ENCODE measurements at places on chromosomes 5 and 9.

DNA sequence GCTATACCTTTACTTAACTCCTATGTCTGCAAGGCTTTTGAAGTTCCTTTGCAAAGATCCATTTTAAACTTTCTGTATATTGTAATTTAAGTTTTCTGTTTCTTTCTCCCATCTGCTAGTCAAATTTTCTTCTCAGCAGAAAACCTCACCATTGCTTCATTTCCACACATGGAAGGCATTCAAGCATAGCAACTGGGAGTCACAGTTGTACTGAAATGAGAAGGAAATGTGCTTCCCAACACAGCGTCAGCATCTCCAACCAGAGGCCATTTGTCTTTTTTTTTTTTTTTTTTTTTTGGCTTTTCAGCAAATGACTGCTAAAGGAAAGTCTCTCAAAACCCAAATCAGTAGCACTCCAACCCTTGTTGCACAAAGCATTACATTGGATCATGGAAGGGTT is 92.5 kb downstream of the RAB3C start:
- DNase-seq: no peak

GRCh38 chr5:159452480-159453167 is 122.3 kb upstream of the IL12B start:
- no peak for DNase-seq

GRCh38 chr9:129783516-129784361 is 19.2 kb upstream of the TOR1B start:
- peak; percentile 85 for DNase-seq

- no peak for DNase-seq
Observed at GRCh38 chr5:50853151-50853550, 186.7 kb downstream of the PARP8 start.

DNA sequence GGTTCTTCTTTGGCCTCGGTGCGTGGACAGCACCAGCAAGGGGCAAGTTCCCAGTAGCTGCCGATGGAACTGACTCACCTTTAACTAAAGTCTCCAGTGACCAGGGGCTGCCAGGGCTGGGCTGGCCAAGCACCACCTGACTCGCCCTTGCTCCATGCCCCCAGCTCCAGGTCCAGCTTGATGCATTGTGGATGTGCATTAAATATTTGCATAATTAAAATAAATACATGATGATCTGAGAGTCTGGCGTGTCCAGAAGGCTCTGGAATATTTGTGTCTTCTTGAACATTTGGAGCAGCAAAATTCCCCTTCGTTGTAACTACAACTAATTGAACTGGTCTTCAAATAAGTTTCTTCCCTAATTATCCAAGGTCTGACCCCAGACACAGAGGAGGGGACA is 9.5 kb upstream of the PRDM12 start:
- no peak for DNase-seq

GRCh38 chr5:112869948-112870347 is 8.9 kb downstream of the SRP19 start:
- DNase-seq: no peak

DNA sequence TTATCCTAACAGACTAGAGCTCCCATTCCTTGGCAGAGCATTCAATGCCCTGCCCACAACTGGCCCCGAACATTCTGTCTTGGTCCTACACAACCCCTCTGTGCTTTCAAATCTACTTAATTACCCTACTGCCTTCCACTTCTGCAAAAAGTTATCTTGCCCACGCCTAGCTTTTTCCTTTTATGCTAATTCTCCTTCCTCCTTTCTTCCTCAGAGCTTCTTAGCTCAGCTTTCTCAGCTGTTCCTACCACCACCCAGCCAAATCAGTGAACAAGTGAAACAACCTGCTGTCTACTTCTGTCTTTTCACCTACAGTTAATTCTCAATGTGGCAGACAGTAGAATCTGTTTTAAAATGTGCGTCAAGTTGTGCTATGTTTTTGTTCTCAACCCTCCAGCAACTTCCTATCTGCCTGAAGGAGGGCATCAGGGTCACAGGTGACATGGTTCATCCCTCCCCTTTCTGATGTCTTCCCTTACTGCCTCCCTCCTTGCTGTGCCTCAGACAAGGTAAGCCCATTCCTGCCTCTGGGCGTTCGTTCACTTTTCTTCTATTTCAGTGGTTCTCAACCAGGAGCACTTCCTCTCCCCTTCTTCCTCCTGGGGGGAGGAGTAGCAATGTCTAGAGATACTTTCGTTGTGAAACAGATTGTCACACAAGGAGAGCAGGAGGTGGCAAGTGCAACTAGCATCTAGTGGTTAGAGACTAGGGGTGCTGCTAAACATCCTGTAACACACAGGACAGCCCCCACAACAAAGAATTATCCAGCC is 1.3 kb upstream of the REEP5 start:
- DNase-seq: no peak

DNA sequence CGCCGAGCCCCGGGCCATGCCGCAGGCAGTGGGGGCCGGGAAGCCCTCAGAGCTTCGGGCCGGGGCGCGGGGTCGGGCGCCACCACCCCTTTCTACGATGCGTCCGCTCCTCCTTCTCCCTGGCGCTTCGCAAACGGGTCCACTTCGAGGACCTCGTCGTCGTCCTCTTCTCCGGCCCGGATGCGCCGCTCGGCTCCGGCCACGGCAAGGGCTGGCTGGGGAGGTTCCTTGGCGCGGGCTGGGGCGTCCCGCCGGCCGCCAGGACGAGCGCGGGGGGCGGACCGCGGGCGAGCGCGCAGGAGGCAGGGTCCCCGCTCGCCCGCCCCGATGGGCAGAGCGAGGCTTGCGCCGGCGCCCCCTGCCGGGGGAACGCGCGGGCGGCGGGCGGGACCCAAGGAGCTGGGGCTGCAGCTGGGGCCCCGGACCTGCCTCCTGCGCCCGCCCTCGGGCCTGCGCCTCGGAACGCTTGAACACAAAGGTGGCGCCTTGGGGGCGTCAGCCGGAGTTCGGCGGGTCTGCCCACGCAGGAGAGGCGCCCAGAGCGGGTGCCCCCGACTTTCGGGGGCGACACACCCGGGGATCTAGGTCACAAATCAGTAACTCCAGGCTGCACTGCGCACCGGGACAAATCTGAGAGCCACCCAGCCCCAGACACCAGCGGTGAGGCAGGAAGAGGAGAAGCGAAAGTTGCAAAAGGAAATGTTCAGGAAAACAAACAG is at the start of gene ROR2:
ROR2 (minus strand) TSS at position 283 of the 719 bp plus-strand sequence.
- peak; percentile 10 for DNase-seq

DNA sequence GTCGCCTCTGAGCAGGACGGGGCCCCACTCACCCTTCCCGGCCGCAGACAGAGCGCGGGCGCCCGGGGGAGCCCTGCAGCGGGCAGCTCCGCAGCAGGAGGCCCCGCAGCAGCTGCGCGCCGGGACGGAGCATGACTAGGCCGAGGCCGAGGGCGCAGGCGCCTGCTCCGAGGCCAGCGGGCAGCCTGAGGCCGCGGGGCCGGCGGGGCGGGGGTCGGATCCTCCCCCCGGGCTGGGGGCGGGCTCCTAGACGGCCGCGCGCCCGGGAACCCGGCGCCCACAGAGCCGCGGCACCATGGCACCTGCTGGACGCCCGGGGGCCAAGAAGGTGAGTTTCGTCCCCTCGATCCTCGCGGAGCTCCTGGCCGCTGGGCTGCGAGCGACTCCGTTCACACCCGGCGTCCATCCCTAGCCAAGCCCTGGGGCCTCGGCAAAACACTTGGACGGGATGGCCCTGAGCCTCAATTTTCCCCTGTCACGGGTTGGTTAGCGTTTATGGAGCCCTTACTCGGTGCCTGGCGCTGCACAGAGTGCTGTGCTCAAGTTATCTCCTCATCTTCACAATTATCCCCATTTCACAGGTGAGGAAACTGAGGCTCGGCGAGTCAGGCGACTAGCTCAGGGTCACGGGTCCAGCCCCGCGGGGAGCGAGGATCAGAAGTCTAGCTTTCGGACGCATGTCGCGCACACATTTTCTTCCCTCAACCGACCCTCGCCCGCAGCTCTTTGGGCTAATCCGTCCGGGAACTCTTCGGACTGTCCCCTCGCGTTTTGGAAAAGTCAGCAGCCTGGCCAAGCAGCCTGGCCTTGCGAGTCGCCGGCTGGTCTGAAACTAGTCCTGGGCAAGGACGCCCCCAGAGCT is at the start of the genes BHMT2 and DMGDH:
BHMT2 (plus strand) TSS at position 280 of the 862 bp plus-strand sequence; CDS start at position 296, 16 bp downstream.
DMGDH (minus strand) TSS at position 187 of the 862 bp plus-strand sequence; CDS start at position 133, 54 bp downstream.
- no peak for DNase-seq

- no peak for DNase-seq
Observed at GRCh38 chr5:127757576-127757975, 54.4 kb downstream of the CCDC192 start.

GRCh38 chr5:38079620-38080402 is 178.5 kb upstream of the EGFLAM start:
- no peak for DNase-seq

GRCh38 chr5:110177729-110178128 is 488.0 kb downstream of the MAN2A1 start:
- no peak for DNase-seq

DNA sequence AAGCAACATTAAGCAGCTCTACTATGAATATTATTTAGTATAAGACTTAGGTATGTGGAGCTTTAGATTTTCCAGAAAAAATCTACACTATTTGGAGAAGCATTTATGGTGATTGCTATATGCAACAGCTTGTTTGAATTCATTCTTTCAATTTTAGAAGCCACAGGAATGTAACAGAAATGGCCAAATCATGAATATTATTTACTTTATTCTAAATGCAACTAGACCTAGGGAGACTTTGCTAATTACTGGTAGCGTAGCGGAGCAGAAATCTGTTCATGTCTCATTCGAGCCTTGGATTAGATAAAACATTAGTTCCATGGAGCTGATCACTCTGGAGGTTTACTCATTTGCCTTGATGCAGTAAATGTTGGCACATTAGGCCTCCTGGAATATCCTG is 290.2 kb downstream of the ZNF608 start:
- no peak for DNase-seq

GRCh38 chr9:113854310-113854709 is 21.8 kb upstream of the ZNF618 start:
- no peak for DNase-seq

GRCh38 chr5:124951661-124952060 is 205.2 kb upstream of the ZNF608 start:
- DNase-seq: no peak

GRCh38 chr5:174189654-174190541 is 144.4 kb downstream of the NSG2 start:
- DNase-seq: no peak

GRCh38 chr5:40410964-40411635 is 268.6 kb upstream of the PTGER4 start:
- no peak for DNase-seq

GRCh38 chr5:156695774-156696173 is 154.3 kb upstream of the PPP1R2B start:
- DNase-seq: no peak

GRCh38 chr9:129442803-129443511 is 177.9 kb downstream of the C9orf50 start:
- DNase-seq: no peak

GRCh38 chr5:134070725-134071613 is 43.5 kb upstream of the TCF7 start:
- DNase-seq: no peak

DNA sequence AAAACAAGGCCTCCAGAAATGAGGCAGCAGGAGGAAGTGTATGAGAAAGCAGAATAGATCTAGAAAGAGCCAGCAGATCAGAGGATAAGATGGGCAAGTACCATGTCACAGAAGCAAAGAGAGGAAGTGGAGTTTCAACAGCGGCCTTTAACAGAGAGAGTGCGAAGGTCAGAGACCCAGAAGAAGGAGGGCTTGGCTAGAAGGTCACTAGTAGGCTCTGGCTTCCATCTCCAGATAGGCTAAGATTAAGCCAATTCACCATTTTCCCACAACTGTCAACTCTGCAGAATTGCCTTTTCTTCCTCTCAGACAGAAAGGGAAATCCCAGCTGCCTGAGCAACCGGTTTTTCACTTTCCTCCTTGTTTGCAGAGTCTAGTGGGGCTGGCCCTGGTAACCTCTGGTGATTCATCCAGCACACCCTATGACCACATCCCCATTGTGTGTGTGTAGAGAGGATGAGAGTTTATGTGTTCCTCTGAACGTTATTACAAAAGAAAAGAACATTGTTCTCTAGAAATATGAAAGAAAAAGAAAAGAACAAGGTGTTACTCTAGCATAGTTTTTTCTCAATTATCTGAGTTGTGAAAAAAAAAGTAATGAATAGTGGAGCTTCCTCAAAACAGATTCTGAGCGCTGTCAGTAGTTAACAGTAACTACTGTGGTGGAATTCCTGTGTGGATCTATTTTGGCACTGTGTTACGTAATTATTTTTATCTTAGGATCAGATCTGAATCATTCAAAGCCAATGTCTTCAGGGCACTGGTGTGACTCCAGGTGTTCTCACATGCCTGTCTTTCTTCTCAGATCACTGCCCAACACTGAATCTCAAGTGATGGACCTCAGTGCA is 220.4 kb downstream of the ARRDC3 start:
- DNase-seq: no peak

DNA sequence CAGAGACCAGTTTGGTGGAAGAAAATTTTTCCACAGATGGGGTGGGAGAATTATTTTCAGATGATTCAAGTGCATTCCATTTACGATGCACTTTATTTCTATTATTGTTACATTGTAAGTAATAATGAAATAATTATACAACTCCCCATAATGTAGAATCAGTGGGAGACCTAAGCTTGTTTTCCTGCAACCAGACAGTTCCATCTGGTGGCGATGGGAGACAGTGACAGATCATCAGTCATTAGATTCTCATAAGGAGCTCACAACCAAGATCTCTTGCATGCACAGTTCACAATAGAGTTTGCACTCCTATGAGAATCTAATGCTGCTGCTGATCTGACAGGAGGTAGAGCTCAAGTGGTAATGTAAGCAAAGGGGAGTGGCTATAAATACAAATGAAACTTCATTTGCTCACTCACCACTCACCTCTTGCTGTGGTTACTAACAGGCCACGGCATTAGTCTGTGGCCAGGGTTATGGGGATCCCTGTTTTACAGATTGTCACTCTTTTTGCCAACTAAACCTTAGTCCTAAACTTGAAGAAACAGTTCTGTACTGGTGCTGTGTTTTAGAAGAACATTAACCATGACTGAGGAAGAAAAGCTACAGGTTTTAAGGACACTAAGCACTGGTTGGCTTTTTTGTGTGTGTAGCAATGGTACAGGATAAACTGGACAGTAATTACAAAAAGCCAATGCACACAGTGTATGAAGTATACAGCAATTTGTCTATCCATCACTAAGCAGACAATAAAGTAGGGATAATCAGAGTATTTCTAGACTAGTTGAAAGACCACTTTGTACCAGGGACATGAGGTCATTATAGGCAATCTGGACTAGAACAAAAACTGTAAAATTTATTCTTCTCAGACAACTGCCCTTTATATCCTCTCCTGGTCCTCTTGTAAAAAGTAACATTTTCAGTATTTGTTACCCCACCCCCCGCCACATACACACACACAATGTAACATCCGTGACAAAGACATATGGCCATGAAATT is 9.9 kb downstream of the TMEM232 start:
- DNase-seq: no peak

DNA sequence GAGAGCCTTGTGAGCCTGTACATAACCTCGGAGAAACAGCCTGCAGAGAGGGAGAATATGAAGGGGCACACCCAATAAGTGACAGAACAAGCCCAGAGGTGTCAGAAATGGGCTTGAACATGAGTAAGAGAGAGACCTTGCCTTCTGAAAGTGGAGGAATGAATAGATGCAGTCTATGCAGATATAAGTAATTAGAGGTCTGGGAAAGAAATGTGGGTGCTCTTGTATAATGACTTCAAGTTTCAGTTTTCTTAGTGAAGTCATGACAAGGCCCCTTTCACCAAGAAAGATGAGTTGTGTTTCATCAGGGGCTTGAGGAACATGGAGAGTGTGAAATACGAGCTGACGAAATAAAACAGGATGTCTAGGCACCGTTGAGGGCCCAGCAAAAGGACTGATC is 15.1 kb downstream of the GRAMD2B start:
- no peak for DNase-seq

GRCh38 chr9:88235615-88236014 is 97.3 kb upstream of the SPATA31C2 start:
- DNase-seq: no peak

All from hematopoietic multipotent progenitor cell treated with erythropoietin and hydrocortisone succinate and interleukin-3 and kit ligand, for 15 days (in vitro differentiated cells).